BE2C (cell line): ENCODE measurements at places on chromosomes 2 and 18.

- DNase-seq: no peak
These were observed 24.9 kb upstream of the CD8A start for GRCh38 chr2:86815611-86816010.

DNA sequence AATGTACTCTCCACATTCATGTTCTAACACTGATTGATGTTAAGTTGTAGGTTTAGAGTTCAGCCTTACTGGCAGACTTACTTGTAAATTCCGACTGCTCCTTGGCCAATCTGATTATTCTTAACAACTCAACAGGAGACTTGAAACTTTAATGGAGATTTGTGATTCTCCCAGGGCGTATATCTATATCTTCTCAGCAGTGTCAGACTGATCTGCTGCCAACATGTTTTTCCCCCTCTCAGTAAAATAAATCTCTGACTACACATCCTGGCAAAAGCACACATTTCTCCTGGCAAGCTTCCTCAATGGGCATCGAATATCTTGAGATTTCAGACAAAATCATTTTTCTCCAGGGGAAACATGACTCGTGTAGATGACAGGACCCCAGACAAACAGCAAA, 1041.2 kb downstream of the DPP10 start:
- DNase-seq: no peak

GRCh38 chr2:164495491-164496223, 125.6 kb downstream of the GRB14 start:
- no peak for DNase-seq

DNA sequence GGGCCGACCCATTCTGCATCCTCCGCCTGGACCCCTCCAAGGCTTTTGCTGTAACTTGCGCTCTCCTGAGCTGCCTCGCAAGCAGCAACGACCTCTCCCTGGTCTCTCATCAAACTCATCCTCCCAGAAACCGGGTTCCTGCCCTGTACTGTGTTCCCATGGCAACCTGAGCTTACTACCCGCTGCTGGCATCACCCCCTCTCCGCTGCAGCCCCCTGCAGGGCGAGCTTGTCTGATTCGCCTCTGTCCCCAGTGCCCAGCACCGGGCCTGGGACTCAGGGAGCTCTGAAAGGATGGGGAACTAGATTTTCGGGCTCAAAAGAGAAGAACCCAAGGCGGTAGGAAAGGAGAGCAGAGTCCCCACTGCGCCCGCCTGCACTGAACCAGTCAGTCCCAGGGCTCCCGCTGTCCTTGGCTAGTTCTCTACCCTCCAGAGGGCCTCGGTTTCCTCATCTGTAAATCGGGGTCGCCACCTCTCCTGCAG, 463 bp downstream of the HS1BP3 start:
- DNase-seq: no peak

- DNase-seq: no peak
These were observed 254.0 kb upstream of the POU3F3 start for GRCh38 chr2:104599787-104600510.

GRCh38 chr2:240300840-240301239, 134.6 kb upstream of the GPC1 start:
- no peak for DNase-seq

GRCh38 chr2:189086250-189086649, 93.3 kb downstream of the COL5A2 start:
- DNase-seq: no peak

GRCh38 chr18:76134628-76135027, 360.4 kb downstream of the ZNF516 start:
- no peak for DNase-seq

DNA sequence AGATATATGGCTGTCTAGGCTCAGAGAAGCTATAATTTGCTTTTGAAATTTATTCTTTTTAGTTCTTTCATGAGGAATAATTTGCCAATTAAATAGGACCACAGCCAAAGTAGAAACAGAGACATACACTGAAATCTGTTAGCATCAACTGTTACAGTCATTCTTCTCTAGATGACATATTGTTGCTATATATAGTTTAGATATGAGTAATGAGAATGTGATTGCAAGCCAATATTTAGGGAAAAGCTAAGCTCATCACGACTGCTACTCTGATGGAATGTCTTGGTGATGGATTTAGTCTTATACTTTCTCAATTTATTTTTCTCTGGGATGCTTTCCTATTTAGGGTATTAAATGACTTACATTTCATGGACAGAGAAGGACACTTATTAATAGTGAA, 259.1 kb downstream of the LNPK start:
- DNase-seq: no peak

DNA sequence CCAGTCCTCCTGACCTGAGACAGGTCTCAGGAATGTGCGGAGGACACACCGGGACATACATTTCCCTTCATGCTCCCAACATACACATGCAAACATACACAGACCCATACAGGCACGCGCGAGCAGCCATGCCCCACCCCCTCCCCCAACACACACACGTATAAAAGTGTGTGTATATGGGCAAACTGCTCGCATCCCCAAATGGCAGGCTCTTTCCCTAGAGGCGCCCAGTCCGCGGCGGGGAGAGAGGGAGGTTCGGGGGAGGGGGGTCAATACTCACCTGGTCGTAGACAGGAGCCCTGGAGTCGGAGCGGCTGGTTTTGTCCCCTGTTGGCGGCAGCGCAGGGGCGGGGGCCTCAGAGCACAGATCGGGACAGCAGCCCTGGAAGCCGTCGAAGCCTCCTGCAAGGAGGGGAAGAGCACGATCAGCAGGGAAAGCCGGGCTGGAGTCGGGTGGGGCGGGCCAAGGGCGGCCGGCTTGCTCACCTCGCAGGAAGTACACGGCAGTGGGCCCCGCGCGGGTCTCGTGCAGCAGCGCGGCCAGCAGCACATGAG, 682 bp downstream of the DUSP2 start:
- no peak for DNase-seq

DNA sequence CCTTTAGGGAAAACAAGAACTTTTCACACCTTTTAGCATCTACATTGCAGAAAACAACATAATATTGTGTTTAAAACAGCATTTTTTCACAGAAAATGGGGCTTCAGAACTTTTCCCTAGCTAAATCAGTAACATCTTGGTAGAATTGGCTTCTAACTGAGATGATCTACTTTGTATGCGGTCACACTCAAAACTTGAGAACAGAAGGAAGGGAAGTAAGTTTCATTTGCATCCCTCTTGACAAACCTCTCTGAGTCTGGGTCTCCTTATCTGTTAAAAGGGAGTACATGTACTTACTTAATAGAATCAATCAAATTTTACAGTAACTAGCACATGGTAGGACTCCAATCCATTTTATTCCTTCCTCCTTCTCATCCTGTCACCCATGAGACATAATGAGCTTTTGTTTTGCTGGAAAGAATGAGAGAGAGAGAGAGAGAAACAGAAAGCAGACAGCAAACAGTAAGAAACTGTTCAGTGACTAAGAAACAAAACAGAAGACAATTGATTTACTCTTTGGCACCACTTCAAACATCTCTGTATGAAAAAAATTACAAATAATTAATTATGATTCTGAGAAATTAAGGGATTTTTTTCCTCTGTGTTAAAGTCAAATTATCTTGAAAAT, 387.3 kb downstream of the SATB2 start:
- no peak for DNase-seq

DNA sequence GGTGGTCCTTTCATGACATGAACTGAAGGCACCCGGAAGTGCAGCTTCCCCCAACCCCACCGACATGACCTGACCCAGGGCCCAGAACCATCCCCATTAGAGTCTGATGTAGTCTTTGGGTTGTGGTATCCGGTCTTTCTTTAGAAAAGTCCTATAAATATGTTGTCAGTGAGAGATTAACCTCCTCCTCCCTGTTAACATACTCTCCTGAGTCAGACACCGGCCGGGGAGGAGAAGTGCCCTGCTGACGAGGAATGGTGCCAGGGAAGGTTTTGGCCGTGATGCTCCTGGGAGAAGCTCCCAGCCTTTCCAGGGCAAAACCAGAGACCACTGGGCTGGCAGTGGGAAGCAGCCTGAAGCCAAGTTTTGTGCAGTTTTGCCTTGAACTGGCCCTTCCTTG, 109.0 kb downstream of the LAMA3 start:
- DNase-seq: no peak
